GM12878 (cell line): ENCODE measurements at places on chromosomes 12 and 14.

DNA sequence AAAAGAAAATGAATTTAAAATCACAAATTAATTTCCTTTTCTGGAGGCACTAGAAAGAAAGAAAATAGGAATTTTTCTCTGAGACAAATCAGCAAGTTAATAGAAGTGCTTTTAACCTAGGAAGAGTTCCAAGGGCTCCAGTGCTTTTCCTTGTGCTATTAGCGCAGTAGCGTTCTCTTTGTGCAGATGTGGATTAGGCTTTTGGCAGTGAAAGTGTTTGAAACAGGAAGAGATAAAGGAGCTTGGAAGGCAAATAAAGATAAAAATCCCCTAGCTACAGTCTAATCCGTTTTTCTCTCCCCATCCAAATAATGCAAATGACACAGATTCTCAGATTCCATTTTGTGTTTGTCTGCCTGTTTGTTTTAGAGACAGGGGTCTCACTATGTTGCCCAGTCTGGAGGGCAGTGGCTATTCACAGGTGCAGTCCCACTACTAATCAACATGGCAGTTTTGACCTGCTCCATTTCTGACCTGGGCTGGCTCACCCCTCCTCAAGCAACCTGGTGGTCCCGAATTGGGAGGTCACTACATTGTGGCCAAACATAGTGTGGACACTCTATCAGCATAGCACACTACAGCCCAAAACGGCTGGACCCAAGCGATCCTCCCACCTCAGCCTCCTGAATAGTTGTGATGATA lies 166.1 kb downstream of the PAWR start:
- no peak for DNase-seq

DNA sequence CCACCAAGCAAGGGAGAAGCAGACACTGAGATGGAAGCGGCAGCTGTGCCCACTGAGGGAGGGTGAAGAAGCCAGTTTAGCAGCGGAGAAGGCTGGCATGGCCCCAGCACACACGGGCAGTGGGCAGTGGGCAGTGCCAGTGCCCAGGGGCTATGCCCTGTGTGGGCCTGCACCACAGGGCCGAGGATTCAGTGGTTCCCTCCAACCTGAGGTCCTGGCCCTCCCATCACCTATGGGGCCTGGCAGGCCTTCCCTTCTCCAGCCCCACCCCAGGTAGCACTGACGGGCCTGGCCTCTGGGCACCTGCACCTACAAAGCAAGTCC lies 81.1 kb downstream of the ITPK1 start:
- DNase-seq = no peak

- no peak for DNase-seq
These were observed 125.1 kb upstream of the GRIP1 start for GRCh38 chr12:66803930-66804329.

DNA sequence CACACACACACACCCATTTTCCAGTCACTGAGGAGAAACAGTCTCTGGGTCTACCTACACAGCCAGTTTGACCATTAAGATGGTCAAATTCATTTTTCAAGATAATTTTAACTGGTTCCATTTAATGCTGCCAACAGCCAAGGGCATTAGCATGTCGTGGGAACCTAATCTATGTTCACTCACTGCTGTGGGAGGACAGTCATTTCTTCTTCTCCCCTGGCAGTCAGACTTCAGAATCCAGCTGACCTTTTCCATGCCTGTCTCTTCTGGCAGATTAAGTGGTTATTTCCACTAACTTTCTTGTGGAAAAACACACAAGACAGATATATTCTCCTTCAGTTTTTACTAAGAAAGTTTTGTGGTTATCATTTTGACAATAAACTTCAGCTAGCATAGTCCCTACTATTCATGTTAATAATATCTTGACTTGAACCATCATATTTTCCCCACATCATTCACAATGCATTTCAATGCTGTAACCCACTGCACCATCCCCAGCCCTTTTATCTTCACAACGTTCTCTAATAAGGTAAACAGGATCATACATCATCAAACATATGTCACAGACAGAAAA lies 82.2 kb downstream of the DAD1 start:
- no peak for DNase-seq

- DNase-seq = no peak
These were observed 93.6 kb upstream of the CNOT2 start for GRCh38 chr12:70149665-70150064.

DNA sequence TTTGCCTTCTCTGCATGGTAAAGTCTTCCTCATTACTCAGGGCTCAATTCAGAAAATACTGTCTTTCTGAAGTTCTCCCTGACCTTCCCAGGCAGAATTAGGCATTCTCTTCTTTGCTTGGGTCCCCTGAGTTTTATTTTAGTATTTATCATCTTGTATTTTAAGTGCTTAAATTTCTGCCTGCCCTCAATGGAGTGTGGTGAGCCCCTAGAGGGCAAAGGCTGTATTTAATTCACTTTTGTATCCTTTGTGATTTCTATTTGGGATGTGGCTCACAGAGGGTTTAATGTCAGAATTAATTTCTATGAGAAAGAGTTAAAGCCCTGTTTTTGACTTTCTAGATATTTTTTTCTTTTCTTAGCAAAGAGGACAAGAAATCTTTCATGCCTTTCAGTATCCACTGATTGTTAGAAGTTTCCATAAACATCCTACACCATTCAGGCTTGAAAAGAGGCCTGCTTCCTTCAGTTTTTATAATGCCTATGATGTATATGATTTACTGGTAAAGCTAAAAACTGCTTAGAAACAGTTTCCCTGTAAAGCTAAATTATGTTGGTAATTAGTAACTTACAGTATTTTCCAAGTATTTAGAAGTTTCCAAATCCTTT lies 55.6 kb upstream of the PTPRB start:
- DNase-seq = no peak

GRCh38 chr12:40469736-40470135 lies 222.5 kb upstream of the CNTN1 start:
- no peak for DNase-seq

GRCh38 chr12:42463671-42464070 lies 125.9 kb downstream of the PRICKLE1 start:
- DNase-seq = no peak

GRCh38 chr12:63066782-63067181 lies 84.2 kb downstream of the AVPR1A start:
- DNase-seq = no peak

DNA sequence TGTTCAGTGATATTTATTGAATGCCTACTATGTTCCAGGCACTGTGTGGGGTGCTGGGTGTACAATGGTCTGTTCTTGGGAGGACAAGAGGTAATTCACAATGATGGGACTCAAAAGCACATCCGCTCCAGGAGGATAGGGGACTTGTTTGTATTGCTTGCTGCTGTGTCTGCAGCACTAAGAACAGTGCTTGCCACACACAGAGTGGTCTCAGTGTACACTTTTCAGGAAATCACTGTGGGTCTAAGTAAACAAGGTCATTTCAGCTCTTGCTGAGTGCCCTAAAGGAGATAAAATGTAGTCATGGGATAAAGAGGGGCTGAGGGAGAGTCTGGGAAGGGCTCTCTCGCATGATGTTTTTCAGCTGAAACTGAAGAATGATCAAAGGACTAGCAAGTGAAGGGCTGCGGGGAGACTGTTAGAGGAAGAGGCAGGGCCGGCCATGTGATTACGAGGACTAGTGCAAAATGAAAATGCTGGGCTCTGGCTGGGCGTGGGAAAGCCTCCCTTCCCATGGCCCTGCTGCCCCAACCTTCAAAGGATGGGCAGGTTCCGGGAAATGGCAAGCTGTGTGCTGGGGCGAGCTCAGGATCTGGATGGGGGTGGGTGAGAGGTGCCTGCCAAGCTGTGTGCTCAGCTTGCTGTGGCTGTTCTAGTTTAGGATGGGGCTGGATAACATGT lies 39.1 kb downstream of the ADCK1 start:
- DNase-seq = no peak

DNA sequence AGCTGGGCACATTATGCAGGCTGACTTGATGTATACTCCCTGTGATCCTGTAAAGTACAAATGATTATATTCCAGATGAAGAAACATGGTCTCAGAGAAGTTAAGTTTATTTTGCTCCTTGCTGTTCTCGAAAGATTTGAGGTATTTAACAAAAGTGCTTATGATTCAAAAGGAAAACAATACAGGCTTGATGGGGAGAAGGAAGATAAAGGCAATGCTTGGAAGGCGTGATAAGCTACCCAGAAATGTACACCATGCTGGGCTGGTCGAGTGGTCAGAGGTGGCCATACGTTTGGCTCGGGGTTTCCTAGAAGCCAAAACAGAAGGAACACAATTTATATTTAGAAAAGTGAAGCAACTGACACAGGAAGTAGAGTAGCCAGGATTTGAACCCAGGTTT lies 201.0 kb downstream of the KTN1 start:
- DNase-seq = no peak

DNA sequence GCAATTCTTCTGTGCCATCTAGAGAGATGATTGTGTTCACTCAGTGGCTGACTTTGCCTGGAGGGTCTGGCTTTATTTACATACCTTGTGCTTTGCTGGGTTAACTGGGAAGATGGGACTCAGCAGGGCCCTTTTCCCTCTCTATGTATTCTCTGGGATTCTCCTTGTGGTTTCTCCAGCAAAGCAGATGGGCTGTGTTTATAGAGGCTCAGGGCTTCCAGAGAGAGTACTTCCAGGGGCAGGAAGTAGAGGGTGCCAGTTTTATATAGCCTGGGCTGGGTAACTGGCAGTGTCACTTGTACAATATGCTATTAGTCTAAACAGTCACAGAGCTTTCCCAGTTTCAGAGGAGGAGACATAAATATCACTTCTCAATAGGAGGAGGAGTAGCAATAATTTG lies 509.9 kb downstream of the DIO2 start:
- no peak for DNase-seq

- no peak for DNase-seq
These were observed 1222.3 kb upstream of the SEL1L start for GRCh38 chr14:82755923-82756322.

DNA sequence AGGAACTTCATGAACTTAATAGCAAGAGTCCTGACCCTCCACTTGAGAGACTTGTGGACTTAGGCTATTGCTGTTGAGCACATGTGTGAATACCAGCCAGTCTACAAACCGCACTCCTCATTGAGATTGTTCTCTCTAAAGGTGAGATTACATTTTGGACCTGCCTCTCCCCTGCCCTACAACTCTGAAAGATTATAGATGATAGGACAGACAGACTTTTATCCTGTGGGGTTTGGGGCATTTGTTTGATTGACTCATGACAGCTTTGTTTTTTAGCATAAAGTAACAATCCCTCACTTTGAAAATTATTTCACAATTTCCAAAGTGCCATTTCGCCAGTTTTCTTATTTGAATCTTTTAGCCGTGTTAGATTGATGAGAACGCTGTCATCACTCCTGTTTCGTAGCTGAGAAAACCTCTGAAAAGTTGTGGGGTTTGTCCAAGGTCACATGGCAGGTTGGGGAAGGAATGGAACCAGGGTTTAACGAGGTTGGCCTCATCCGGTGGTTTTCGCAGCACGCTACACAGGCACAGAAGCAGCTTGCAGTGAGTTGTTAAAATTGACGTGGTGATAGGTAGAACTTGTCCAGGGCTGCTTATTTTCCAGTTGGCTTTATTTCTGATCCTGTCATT lies 836 bp downstream of the EVL start:
- peak; percentile 94 for DNase-seq

GRCh38 chr12:96198965-96199364 lies 4.8 kb downstream of the ELK3 start:
- no peak for DNase-seq

- DNase-seq = no peak
These were observed at the start of gene CLEC4D for GRCh38 chr12:8513256-8513655. Gene CLEC4D, plus strand, starts transcription at chr12:8513503. Its CDS starts 230 bp downstream, at chr12:8513733.

- no peak for DNase-seq
These were observed 5.5 kb downstream of the HOXC10 start for GRCh38 chr12:53990311-53991076.

GRCh38 chr14:95519699-95520098 lies 3.2 kb upstream of the SYNE3 start:
- no peak for DNase-seq

DNA sequence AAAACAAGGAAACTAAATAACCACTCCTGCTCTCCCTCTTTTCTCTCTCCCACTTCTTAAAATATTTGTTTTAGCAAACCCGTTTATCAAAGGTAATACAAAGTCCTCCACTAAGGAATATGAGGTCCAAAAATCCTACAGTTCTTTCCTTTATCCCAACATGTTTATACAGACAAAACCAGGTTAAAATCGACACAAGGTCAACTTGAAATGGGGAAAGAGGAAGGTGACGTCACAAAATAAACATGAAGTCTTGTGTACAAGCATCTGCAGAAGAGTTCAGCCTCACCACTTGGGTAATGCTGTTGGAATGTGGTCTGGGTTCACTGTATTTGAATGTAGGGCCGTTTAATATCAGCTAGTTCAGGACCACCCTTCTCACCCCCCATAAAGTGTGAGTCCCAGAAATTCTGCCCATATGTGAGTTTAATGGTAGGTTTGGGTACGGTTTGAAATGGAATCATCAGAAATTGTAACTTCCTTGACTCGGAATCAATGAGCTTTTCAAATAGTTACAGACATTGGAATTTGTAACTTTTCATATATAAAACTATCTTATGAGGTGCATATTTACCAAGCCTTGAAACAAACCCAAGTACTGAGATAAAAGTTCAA lies 120.0 kb upstream of the SLC38A2 start:
- DNase-seq = no peak

- no peak for DNase-seq
These were observed 110.5 kb downstream of the PAH start for GRCh38 chr12:102806592-102806991.

DNA sequence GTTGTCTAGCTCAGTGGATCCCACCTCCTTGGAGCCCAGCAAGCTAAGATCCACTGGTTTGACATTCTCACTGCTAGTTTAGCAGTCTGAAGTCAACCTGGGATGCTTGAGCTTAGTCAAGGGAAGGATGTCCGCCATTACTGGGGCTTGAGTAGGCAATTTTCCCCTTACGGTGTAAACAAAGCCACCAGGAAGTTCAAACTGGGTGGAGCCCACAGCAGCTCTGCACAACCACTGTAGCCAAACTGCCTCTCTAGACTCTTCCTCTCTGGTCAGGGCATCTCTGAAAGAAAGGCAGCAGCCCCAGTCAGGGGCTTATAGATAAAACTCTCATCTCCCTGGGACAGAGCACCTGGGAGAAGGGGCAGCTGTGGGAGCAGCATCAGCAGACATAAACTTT lies 16.7 kb upstream of the TAS2R43 start:
- no peak for DNase-seq

- DNase-seq = no peak
These were observed 32.3 kb downstream of the PROX2 start for GRCh38 chr14:74843653-74844052.

GRCh38 chr12:105321125-105321524 lies 9.4 kb upstream of the C12orf75 start:
- DNase-seq = no peak

- no peak for DNase-seq
These were observed 280.3 kb downstream of the ADAMTS20 start for GRCh38 chr12:43271659-43272058.

DNA sequence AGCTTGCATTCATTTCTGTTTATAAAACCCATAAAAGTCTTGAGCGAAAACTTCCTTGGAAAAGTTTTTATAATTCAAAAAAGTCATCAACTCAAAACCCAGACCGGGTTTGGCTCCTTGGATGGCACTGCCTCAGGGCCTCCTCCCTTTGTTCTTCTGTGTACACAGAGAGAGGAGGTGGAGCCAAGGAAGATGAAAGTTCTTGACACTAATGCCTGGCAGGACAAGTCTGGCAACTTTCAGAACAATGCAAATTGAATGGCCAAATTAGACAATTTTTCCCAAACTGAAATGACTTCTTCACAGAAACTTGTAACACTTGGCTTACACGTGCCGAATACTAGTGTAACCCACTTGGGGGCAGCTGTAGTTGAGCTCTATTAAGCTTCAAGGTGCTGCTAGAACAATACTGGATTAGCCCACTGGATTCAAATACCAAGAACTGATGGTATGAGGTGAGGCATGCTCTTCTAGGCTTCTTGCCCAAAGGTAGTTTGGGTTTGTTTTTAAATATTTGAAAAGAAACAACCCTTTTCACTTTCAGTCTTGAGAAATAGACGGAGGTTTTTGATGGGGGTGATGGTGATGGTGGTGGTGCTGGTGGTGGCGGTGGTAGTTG lies 86.6 kb upstream of the FRMD6 start:
- no peak for DNase-seq
